ENCODE measurements at places on chromosomes 13 and 19. TPM values are rescaled to one million over a fixed set of nuclear protein-coding genes. Genes with fewer than 3 reads are reported as not detected.

The NLRP5 gene
- polyA plus RNA-seq = not detected

The NR1H2 gene
- 95.5 TPM for polyA plus RNA-seq

DNA sequence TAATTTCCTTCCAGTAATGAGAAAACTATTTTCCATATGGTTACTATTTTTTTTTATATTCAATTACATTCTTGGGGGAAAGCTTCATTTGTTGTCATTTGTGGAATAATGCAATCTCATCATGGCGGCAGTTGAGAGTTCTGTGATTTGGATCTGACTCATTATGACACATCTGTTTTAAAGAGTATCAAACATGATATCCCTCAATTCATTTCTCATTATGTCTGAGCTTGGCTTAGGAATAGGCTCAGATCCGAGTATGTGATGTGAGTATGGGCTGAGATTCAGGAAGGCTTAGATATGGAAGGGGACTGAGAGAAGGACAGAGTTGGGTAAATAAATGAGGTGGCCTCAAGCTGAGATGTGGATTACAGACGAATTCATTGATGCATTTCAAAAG lies 64.4 kb downstream of the POSTN start:
- H3K27me3 ChIP-seq = no peaks in the 10 kb centered on the region
- no peaks in the 10 kb centered on the region for H3K36me3 ChIP-seq
- no peak for DNase-seq

- DNase-seq = no peak
- H3K27me3 ChIP-seq = peaks cover 6% of the 10 kb centered on the region
- H3K27ac ChIP-seq = no peak overlapping the region
- no peak overlapping the region for H3K4me3 ChIP-seq
These were observed 4.8 kb upstream of the SLC8A2 start for GRCh38 chr19:47476438-47476972.

GRCh38 chr13:49938314-49938713 lies 2.2 kb upstream of the SPRYD7 start:
- no peak overlapping the region for H3K4me3 ChIP-seq
- no peaks in the 10 kb centered on the region for H3K27me3 ChIP-seq
- H3K4me1 ChIP-seq = peaks cover 14% of the 10 kb centered on the region

GRCh38 chr19:43286786-43287185 lies 17.5 kb upstream of the PSG9 start:
- no peak overlapping the region for H3K27ac ChIP-seq
- H3K4me3 ChIP-seq = no peak overlapping the region
- H3K4me1 ChIP-seq = no peaks in the 10 kb centered on the region
- H3K36me3 ChIP-seq = no peaks in the 10 kb centered on the region
- no peak for DNase-seq

- H3K27me3 ChIP-seq = peaks cover 4% of the 10 kb centered on the region
- H3K4me3 ChIP-seq = peak within 1 kb of the TSS; percentile 65
- no peak within 1 kb of the TSS for H3K27ac ChIP-seq
- H3K4me1 ChIP-seq = peaks cover 47% of the 10 kb centered on the region
These were observed at the start of gene SIAH3 for GRCh38 chr13:45851171-45851921. SIAH3 (minus strand) TSS chr13:45851753; CDS start chr13:45851629, 124 bp downstream.

The PRX gene
- 0.29 TPM for polyA plus RNA-seq

The CLDND2 gene
- 1.5 TPM for polyA plus RNA-seq

DNA sequence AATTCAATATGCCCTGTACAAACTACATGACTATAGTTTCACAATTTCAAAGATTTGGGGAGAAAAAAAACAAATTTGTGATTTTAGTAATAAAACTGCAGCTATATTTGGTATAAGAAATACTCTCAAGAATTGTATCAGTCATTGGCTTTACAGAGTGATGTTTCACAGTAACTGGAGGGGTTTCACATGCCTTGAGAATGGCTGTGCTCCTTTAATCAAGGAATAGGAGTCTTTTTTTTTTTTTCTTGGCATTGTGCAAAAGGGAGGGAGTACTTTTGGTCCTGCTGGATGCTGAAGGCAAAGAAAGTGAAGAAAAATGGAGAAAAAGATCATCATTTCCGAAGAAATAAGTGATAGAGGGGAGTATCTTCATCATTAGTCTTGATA lies 6.8 kb downstream of the ZNF507 start:
- H3K27me3 ChIP-seq = no peaks in the 10 kb centered on the region
- H3K4me3 ChIP-seq = no peak overlapping the region
- H3K27ac ChIP-seq = no peak overlapping the region
- DNase-seq = no peak

The TEX101 gene
- polyA plus RNA-seq = not detected

GRCh38 chr19:50189331-50189730 lies 14.1 kb upstream of the MYH14 start:
- H3K27me3 ChIP-seq = no peaks in the 10 kb centered on the region
- H3K36me3 ChIP-seq = no peaks in the 10 kb centered on the region
- H3K4me1 ChIP-seq = no peaks in the 10 kb centered on the region
- H3K4me3 ChIP-seq = no peak overlapping the region

The RFPL4AL1 gene
- polyA plus RNA-seq = not detected

GRCh38 chr13:91323349-91323748 lies 24.1 kb upstream of the MIR17HG start:
- no peak for DNase-seq
- no peak overlapping the region for H3K4me3 ChIP-seq
- H3K27ac ChIP-seq = no peak overlapping the region
- H3K4me1 ChIP-seq = no peaks in the 10 kb centered on the region
- no peaks in the 10 kb centered on the region for H3K27me3 ChIP-seq

DNA sequence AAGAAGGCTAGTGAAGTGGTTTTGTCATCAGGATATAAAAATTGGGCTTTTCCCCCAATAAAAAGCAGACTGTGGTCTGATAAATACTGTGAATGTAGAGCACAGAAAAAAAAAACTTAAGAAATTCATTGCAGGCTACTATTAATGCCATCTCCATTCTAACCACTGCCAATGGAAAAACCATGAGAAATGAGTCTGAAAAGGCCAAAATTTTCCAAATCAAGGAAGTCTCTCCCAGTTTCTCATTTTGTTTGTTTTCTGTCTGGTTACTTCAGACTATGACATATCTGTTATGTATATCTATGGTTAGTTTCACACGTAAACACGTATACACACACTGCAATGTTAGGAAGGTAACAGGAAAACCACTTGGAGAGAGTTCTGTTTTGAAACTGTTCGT lies 193.6 kb upstream of the TSC22D1 start:
- no peak overlapping the region for H3K4me3 ChIP-seq
- peaks cover 6% of the 10 kb centered on the region for H3K4me1 ChIP-seq
- H3K27me3 ChIP-seq = no peaks in the 10 kb centered on the region
- no peak overlapping the region for H3K27ac ChIP-seq

- no peaks in the 10 kb centered on the region for H3K4me1 ChIP-seq
- no peak overlapping the region for H3K4me3 ChIP-seq
- DNase-seq = no peak
- no peak overlapping the region for H3K27ac ChIP-seq
- no peaks in the 10 kb centered on the region for H3K36me3 ChIP-seq
These were observed 386.6 kb downstream of the DIAPH3 start for GRCh38 chr13:59776924-59777690.

The LGI4 gene
- not detected for polyA plus RNA-seq

DNA sequence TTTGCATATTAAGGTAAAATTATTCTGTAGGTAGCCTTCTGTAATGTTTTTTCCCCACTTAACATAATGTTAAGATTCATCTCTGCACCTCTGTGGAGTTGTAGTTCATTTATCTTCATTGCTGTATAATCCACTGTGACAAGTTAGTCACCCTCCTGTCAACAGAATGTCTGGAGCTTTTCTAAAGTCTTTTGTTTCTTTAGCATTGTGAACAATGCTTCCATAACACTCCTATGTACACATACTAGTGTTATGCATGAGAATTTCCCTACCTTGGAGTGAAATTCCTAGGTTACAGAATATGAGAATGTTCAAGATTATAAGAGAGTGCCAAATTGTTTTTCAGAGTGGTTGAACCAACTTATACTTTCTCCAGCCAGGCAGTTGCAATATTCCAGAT lies 113.5 kb downstream of the COG6 start:
- H3K36me3 ChIP-seq = no peaks in the 10 kb centered on the region
- no peak overlapping the region for H3K27ac ChIP-seq
- no peak overlapping the region for H3K4me3 ChIP-seq
- no peaks in the 10 kb centered on the region for H3K4me1 ChIP-seq

DNA sequence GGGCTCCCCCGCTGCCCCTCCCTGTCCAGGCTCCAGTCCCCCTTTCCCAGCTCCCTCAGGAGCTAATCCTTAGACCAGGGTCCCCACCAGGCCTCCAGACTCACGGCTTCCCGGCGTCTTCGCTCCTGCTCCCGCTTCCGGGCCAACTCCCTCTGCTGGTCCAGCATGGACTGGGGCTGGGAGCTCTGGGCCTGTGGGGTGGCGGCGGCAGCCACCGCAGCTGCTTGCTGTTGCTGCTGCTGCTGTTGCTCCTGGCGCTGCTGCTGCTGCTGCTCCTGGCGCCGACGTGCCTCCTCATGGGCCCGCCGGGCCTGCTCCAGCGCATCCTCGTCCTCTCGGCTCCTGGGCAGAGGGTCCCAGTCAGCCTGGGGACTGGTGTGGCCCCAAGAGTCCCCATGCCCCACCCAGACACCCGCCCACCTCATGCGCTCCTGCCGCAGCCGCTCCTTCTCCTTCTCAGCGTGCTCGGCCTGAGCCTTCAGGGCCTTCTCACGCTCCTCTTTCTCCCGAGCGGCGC lies 6.4 kb upstream of the EPHX3 start:
- no peaks in the 10 kb centered on the region for H3K4me1 ChIP-seq
- H3K36me3 ChIP-seq = peaks cover 29% of the 10 kb centered on the region
- no peak overlapping the region for H3K27ac ChIP-seq
- no peaks in the 10 kb centered on the region for H3K27me3 ChIP-seq

The TMEM150B gene
- polyA plus RNA-seq = not detected

The GPR12 gene
- polyA plus RNA-seq = not detected

DNA sequence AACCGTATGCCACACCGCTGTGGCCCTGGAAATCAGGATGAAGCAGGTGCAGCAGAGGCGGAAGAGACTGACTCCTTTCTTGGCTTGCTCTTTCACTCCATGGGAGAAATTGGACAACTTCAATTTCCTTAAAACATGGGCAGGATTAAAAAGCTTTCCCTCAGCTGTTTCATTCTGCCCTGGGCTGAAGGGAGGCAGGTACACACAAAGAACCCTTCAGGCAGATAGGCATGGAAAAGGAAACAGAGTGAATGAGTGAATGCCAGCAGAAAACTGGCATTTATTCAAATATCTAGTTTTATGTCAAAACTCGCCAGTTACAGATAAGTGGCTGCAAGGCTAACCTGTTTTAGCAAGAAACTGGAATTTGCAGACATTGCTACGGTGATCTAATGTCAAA lies 71.0 kb upstream of the SLC15A1 start:
- DNase-seq = no peak
- H3K4me1 ChIP-seq = no peaks in the 10 kb centered on the region
- no peak overlapping the region for H3K27ac ChIP-seq
- no peaks in the 10 kb centered on the region for H3K27me3 ChIP-seq
- no peak overlapping the region for H3K4me3 ChIP-seq
- peaks cover 31% of the 10 kb centered on the region for H3K36me3 ChIP-seq

- no peaks in the 10 kb centered on the region for H3K27me3 ChIP-seq
- H3K4me3 ChIP-seq = no peak overlapping the region
- no peaks in the 10 kb centered on the region for H3K36me3 ChIP-seq
- no peaks in the 10 kb centered on the region for H3K4me1 ChIP-seq
These were observed 125.8 kb upstream of the PCDH9 start for GRCh38 chr13:67355812-67356476.

The FLT3LG gene
- polyA plus RNA-seq = 148 TPM

DNA sequence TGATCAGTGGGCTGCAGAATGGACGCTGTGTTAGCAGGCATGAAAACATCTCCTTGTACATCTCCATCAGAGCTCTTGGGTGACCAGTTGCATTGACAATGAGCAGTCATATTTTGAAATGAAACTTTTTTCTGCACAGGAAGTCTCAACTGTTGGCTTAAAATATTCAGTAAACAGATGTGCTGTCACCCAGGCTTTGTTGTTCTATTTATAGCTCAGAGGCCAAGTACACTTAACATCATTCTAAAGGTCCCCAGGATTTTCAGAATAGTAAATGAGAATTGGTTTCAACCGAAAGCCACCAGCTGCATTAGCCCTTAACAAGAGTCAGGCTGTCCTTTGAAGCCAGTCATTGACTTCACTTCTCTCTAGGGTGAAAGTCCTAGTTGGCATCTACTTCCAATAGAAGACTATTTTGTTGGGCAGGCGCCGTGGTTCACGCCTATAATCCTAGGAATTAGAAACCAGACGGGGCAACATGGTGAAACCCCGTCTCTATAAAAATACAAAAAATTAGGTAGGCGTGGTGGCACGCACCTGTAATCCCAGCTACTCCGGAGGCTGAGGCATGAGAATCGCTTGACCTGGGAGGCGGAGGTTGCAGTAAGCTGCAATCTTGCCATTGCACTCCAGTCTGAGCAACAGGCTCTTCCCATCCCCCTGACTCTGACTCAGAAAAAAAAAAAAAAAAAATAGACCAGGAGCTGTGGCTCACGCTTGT lies 7.9 kb upstream of the PDE4A start:
- H3K4me3 ChIP-seq = no peak overlapping the region
- H3K36me3 ChIP-seq = no peaks in the 10 kb centered on the region
- peaks cover 41% of the 10 kb centered on the region for H3K4me1 ChIP-seq
- peaks cover 6% of the 10 kb centered on the region for H3K27me3 ChIP-seq

DNA sequence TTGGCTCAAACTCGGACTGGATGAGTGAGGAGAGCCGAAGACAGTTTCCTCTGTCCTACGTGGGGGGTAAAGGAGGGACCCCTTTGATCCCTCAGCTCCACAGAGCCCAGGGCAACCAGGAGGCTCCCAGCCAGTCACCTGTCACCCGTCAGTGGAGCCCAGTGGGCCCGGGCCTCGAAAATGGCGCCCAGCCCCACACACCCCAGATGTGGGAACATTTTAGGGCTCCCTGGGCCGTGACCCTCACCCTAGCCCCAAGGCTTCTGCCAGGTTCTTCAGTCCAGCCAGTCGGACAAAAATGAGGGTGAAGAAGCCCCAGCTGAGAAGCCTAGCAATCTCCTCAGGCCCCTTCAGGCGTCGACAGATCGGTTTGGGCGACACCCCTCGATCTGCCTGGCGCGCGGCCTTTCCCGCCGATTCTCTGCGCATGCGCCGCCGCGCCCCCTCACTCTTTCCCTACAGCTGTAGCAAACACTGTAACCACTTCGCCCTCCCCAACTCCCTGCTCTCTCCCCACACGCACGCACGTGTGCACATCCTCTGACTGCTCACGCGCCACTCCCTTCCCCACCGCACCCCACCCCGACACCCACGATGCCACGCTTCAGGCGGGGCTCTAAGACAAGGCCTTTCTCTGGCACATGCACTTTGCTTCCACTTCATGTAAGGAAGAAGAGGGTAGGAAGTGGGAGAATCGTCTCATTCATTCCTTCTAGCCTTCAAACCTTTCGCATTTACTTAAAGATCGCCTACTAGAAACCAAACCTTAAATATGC lies at the start of gene SLC6A16:
SLC6A16 (minus strand) TSS at position 391 of the 776 bp plus-strand sequence. CDS start 13,844 bp downstream, outside the sequence.
- no peak for DNase-seq
- no peak within 1 kb of the TSS for H3K4me3 ChIP-seq
- H3K27me3 ChIP-seq = no peaks in the 10 kb centered on the region

The SOX1 gene
- polyA plus RNA-seq = not detected

DNA sequence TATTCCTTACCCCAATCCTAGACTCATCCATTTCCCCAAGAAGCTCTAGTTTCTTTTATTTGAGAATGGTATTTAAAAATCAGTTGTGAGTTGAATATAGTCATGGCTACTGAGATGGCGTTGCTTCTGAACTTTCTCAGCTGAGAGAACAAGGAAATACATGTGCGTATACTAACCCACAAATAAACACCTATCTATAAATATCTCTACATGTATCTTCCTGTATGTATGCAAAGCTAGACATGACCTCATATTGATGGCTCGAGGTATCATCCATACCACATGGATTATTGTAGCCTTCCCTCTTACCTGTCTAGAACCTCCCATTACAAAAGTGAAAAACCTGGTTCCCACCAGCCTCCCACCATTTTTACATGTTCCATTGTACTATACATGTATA lies 141.0 kb downstream of the UFM1 start:
- no peak for DNase-seq
- no peak overlapping the region for H3K4me3 ChIP-seq
- no peaks in the 10 kb centered on the region for H3K4me1 ChIP-seq

All from CD8-positive, alpha-beta memory T cell (primary cell).